ENCODE measurements at places on chromosomes 2 and 18.

DNA sequence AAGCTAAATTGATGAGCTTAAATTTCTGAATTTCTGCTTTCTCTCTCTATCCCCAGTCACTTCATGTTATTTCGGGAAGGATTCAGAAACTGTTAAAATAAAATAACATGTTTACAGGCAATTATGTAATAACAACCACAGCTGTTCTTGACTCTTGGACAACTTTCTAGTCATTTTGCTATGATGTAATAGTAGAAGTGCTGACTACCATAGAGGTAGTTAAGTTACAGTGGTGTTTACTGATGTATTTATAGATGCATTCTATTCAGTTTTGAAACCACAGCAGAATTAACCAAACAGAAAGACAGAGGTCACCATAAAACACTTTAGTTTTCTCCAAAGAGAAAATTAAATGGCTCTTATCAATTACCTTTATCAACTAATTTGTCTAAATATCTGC lies 1292.0 kb upstream of the CHAC2 start:
- no peak for DNase-seq

DNA sequence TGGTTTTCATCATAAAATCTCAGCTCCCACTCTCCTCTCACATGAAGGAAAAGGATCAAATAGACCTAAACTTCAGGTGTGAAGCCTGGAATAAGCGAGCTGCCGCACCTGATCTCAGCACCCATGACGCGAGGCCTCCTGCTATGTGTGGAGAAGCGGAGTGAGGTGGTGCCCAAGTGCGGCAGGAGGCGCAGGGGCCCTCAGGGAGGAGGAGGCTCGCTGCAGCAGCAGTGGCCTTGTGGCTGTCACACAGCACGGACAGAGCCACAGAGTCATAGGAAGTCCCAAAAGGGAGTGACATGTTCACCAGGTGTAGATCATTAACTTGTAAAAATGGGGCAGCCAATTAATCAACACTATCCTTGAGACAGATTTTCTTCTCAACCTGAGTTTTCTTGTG lies 9.1 kb downstream of the SCLY start:
- no peak for DNase-seq

GRCh38 chr2:126686841-126687485 lies 31.0 kb downstream of the GYPC start:
- no peak for DNase-seq

GRCh38 chr2:23427350-23427749 lies 42.4 kb downstream of the KLHL29 start:
- no peak for DNase-seq
